ENCODE measurements at places on chromosomes 5 and 9.
A peak's percentile ranks its signal among the peaks of the same experiment; 100 is the strongest.

GRCh38 chr5:80399526-80400239, 8.2 kb upstream of the ZFYVE16 start:
- DNase-seq: peak; percentile 24

GRCh38 chr5:140977003-140977402, 10.7 kb downstream of the PCDHAC2 start:
- DNase-seq: no peak

DNA sequence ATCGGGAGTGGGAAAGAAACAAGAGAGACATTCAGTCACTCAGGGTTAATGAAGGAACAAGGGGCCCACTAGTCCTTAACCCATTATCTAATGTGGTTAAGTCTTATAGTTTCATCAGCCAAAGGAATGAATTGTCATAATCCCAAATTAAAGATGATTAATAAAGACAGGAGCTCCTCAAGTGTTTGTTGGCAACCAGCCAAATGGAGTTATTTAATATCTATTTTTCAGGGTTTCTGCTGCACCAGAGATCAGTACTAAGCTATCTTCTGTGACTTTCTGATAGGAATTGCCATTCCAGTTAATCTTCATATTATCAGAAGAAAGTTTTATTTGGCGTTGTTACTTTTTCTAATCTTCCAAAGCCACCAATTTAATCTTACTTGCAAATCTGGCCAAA, 34.0 kb upstream of the FCHO2 start:
- DNase-seq: no peak

DNA sequence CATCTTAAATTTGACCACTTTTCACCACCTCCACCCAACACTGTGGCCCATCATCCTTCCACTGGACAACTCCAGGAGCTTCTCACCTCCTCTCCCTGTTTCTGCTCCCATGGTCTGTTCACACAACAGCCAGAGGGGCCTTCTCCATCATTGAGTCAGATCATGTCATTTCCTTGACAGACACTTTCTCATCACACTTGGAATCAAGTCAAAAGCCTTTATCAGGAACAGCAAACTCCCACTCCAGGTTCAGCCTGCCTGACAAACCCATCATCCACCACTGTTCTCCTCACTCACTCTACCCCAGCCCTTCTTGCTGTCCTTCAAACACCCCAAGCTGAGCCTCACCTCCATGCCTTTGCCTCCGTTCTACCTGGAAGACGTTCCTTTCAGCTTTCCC, 78.4 kb upstream of the ADRA1B start:
- DNase-seq: no peak

- DNase-seq: peak; percentile 90
Observed at GRCh38 chr5:180803181-180804128, 849 bp upstream of the MGAT1 start.

DNA sequence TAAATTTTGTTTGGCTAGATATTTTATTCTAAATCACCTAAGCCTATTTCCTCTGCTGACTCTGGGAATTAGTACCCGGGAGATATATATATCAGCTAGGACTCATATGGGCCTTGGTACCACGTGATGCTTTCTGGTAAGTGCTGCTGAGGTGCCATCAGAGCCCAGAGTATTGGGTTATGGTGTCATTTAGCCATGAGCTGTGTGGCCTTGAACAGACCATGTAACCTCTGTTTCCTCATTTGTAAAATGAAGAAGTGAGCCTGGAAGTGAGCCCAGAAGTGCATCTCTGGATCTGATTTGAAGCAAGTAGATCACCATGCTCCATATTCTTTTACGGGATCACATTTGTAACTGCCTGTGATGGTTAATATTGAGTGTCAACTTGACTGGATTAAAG, 126.1 kb downstream of the GPBP1 start:
- DNase-seq: no peak

GRCh38 chr9:93126151-93126781, 7.8 kb downstream of the NINJ1 start:
- peak; percentile 52 for DNase-seq

GRCh38 chr5:166509085-166509484, 1782.4 kb upstream of the WWC1 start:
- no peak for DNase-seq

- no peak for DNase-seq
Observed at GRCh38 chr5:17897776-17898175, 263.5 kb downstream of the TAF11L14 start.

GRCh38 chr5:91229031-91229727, 153.9 kb downstream of the ARRDC3 start:
- DNase-seq: no peak

DNA sequence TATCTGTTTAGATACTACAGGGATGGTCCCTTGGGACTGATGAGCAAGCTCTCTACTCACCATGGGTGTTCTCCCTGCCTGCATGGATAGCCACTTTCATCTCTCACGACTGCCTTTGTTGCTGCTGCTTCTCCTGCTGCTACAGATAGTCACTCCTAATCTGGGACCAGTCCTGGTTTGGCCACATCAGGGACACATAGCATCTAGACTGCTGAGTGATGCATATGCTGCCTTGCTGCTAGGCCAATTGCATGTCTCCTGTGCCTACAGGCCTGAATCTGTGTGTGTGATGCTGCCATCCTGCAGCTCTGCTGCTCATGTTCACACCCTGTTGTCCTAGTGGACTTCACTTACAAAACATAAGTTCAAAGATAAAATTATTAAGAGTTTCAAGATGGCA, 297.1 kb downstream of the HCN1 start:
- DNase-seq: no peak

DNA sequence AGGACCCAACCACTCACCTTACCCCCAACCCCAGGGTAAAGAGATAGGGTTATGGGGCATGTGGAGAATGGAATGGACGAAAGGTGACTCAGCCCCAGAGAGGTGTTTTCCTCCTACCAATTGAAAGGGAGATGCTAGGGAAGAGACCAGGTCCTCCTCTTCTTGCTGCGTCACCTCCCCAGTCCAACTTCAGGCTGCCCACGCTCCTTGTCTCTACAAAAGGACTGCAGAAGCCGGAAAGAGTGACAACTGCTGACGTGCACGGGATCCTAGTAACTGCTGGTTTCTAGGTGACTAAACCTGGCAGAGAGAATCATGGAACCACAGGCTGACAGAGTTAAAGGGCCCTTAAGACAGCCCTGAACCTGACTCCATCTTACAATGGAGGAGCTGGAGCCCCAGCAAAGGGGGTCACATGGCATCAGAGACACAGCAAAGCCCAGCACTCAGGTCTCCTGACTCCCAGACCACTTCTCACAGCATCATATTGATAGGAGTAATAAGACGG, 2.2 kb downstream of the GPX3 start:
- DNase-seq: no peak

- no peak for DNase-seq
Observed at GRCh38 chr5:109186759-109187158, 223.0 kb downstream of the PJA2 start.

GRCh38 chr5:143195491-143195890, 208.0 kb downstream of the NR3C1 start:
- DNase-seq: no peak

- no peak for DNase-seq
Observed at GRCh38 chr5:109250533-109251329, 159.0 kb downstream of the PJA2 start.

GRCh38 chr5:9264301-9264700, 281.6 kb downstream of the SEMA5A start:
- no peak for DNase-seq

GRCh38 chr5:69010476-69010875, 83.3 kb upstream of the SLC30A5 start:
- DNase-seq: no peak

GRCh38 chr9:35856882-35857281, 13.3 kb downstream of the OR13J1 start:
- DNase-seq: no peak

- DNase-seq: no peak
Observed at GRCh38 chr9:27437652-27438373, 86.3 kb upstream of the IFNK start.

DNA sequence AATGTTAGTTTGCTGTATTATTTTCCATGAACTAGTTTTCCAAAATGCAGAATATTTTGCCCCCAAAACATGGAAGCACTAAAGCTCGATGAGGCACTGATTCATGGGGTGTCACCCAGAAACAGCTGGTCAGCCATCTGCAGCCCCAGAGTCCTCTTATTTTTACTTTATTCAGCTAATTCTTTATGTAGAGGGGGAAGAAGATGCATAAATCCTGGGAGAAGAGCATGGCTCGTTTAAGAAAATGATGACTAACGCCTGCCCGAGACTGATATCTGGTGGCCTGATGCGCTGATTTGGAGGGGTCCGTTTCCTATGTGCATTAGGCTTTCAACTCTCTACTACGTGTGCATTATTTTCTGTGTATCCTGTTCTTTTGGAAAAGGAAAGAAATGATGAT, 390.3 kb upstream of the MEF2C start:
- DNase-seq: no peak

- DNase-seq: no peak
Observed at GRCh38 chr9:115765060-115765459, 388.5 kb upstream of the PAPPA start.

DNA sequence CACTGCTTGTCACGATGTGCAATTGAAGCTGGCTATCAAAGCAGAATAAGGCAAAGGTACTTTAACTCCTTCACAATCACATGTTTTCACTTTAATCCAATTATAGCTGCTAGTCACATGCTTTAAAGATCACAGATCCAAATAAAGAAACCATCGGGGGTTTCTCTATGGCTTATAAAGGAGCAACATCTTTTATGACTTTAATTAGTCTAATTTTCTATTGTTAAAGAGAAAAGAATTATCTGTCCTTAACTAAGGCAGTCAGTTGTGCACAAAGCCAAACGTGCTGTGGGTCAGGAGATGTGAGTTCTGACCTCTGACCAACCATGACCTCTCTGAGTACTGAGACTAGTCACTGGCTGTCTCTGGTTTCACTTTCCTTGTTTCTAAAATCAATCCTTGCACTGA, 561.1 kb downstream of the RAB3C start:
- no peak for DNase-seq

- DNase-seq: peak; percentile 90
Observed at GRCh38 chr5:177357459-177358351, at the start of gene RGS14. RGS14 (plus strand) TSS chr5:177357924; CDS start chr5:177358025, 101 bp downstream.

- no peak for DNase-seq
Observed at GRCh38 chr5:172533399-172534228, 79.3 kb upstream of the SH3PXD2B start.

GRCh38 chr5:116145416-116145815, 60.6 kb downstream of the COMMD10 start:
- DNase-seq: peak; percentile 5

GRCh38 chr9:134707031-134707680, 65.6 kb downstream of the COL5A1 start:
- no peak for DNase-seq
